ENCODE measurements at places on chromosomes 3 and 15.

- DNase-seq = no peak
Measured at GRCh38 chr3:41164777-41165176, 34.5 kb upstream of the CTNNB1 start.

GRCh38 chr3:177754508-177754921, 557.2 kb upstream of the TBL1XR1 start:
- DNase-seq = no peak

DNA sequence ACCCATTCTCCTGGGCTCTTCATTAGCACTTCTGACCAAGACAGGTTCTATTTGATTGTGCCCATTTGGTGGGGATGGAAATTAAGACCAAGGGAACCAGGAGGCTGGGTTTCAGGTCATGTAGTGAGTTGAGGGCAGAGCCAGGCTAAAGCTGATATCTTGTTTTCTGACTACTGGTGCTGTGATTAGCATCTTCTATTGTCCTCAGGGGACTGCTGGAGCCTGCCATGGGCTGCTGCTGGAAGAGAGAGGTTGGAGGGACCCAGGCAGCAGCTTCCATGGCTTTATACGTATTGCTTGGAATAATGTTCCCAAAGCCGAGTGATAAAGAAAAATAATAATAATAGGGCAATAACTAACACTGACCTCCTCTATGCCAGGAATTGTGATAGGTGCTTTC, 211.4 kb upstream of the ROPN1 start:
- no peak for DNase-seq

DNA sequence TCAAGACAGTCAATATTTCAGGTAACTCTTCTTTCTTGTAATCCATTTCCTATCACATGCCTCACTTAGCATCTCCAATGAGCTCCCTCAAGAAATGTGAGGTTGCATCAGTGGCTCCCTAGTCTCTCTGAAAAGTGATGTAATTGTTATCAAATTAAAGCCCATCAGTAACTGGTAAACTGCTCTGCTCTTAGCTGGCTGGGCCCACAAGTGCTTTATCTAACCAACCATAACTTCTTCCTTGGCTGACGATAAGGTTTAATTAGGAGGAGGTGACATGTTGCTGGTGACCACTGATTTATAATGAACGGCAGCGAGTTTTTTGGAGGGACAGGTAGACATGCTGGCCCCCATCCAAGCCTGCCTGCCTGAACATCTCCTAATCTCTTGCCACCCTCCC, 79.6 kb downstream of the RTP4 start:
- DNase-seq = no peak

DNA sequence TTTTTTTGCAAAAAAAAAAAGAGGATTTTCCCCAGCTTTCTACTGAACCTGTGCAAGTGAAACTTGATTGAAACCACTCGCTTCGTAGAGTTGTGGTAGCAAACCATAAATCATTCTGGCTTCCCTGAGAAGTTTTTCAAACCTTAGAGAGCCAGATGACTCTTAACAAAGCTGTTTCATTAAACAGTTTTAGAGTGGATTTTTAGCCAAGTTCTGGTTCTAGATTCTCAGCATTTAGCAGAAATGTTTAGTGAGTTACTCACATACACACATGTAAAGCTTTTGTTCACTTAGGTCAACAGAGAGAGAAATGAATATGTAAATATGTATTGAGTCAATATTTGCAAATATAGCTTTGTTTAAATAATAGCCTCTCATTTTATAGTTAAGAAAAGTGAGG, 18.1 kb upstream of the CCR9 start:
- no peak for DNase-seq

DNA sequence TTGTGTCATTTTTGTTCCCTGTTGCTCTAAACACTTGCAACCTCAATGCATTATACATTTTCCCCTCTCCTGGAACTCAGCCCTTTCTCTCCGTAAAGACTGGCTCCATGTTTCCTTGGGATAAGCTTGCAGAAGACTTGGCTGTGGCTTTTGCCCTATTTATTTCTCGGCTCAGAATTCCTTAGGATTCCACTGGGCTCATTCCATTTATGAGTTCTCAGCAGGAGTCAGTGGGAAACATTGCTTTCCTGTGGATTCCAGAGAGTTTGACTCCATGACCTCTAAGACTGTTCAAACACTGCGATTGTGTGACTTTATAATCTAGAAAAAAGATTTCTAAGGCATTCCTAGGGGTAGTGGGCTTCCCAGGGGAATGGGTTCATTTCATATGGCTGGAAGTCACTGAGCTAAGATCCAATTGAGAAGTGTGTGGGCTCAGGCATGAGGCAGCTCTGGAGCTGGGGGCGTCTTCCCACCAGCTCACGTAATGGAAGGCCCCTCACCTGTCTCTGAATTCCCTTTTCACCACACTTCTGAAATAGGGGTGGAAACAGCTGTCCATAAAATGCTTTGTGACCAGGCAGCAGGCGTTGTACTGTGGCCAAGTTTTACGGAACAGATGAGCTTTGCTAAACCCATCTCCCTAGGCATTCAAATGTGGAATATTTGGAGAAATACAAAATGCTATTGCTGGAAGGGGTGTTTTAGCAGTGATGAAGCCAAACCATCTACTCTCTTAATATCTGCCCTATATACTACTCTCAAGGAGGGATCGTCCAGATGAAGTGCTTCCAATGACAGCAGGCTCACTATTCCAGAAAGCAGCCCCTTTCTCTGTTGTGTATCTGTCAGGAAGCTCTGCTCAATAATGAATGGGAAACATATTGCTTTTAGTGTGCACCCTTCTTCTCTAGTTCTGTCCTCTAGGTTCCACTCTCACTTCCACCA, 91.8 kb upstream of the BCL6 start:
- DNase-seq = no peak

DNA sequence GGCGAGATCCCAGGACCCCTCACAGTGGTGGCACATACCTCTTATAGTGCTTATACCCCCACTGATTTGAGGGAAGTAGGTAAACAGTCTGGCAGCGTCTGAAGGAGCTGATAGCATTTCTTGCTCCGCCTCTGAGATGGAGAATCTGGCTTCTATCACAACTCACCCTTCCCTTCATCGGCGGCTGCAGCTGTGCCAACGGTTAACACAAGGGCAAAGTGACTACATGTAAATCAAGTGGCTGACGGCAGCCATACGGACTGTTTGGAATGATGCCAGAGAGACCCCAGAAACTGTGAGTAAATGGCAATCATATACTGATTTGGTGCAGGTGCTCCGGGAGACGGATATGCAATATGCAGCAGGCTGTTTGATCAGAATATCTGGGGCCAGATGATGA, 66.8 kb upstream of the UNC13C start:
- no peak for DNase-seq

DNA sequence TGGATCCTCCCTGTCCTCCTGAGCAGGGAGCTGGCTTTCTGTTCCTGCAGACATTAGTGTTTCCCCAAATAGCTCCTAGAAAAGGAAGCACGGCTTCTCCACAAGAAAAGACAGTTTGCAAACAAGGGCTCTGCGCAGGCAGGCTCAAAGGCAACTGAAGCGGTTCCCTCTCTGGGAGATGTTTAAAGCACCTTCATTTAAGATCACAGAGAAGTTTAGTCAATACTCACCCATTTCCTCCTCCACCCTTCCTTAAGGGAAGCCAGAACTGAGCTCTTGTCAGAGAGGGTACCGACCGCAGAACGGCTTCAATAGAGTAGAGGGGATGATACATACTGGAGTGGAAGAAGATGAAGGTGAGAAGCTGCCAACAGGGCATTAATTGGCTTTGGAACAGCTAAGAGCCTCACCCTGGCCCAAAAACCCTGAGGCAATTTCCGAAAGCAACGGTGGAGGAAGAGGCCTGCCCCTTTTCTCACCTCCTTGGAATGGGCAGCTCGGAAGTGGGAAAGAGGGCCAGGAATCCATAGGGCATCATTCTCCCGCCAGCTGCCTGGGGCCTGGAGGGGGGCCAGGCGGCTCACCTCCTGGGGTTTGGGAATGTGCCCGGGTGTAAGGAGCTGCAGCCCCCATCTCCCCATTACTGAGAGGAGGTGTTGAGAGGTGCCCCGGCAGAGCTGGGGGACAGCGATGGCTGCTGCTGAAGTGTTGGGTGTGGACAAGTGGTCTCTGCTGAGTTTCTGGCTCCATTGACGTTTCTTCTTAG, 4.8 kb upstream of the EPHB3 start:
- DNase-seq = no peak

DNA sequence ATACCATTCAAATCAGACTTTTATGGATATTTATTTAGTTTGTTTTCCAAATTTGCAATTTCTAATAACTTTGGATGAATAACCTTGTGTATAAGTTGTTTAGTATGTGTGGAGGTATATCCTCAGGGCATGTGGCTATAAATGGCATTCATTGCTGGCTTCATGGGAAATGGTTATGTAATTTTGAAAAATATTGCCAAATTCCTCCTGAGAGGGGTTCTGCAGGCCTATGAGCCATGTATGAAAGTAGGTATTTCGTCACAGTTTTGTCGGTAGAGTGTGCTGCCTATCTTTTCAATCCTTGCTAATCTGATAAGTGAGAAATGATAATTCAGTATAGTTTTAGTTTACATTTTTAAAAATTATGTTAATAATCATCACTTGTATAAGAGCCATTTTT, 256.4 kb upstream of the ZNF385D start:
- no peak for DNase-seq

DNA sequence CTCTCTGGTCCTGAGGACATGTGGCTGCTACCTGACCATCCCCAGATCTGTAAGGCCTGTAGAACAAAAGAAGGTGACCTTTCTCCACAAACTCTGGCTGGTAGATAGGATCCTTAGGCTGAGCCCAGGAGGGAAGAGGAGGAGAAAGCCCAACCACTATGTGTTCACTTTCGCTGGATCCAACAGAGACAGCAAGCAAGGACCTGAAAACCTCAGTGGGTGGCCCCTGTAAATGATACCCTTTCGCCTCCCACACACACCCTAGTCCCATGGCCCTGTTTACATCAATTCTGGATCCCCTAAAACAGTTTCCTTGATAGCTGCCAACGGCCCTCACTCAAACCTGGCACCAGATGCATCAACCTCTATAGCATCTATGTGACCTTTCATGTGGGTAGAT, 22.4 kb downstream of the CCDC12 start:
- no peak for DNase-seq

DNA sequence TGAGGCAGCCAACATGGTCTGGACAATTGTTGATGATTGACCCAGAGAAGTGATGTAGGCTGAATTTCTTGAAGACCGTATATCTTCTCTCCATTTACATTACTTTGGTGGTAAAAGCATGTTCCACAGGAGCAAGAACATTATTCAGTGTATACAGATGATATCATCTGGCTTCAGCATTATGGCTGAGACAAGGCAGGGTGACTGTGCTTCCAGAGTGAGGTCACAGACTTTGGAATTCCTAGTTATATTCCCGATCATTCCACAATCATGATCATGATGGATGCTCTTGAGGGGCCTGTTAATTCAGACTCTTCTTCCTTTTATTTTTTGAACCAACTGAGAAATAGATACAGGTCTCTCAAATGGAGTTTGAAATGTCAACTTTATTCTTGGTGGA, 19.0 kb downstream of the PLS1 start:
- no peak for DNase-seq

DNA sequence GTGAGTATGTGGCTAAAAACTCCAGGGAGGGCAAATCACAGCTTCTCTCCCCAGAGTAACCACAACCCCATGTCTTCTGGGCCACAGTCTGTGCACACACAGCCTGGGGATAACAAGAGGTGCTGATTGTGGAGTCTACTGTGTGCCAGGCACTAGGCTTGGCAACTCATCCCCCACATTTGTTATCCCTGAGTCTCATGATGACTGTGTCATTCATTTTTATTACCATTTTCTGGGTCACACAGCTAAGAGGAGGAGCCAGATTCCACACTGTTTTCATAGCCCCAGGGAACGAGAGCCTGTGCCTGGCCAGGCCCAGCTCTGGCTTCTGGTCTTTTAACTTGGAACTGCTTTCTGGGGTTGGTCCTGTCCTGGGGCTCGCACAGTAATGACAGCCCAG, 34.5 kb downstream of the ESYT3 start:
- DNase-seq = no peak

Data from stimulated activated CD8-positive, alpha-beta memory T cell treated with anti-CD3 and anti-CD28 coated beads, Interleukin-2, amount 100 ng/mL, for 48 hours (primary cell).